Osteocyte (in vitro differentiated cells): ENCODE measurements at places on chromosomes 11 and 22. TPM values are rescaled to one million over a fixed set of nuclear protein-coding genes. Genes with fewer than 3 reads are reported as not detected.

DNA sequence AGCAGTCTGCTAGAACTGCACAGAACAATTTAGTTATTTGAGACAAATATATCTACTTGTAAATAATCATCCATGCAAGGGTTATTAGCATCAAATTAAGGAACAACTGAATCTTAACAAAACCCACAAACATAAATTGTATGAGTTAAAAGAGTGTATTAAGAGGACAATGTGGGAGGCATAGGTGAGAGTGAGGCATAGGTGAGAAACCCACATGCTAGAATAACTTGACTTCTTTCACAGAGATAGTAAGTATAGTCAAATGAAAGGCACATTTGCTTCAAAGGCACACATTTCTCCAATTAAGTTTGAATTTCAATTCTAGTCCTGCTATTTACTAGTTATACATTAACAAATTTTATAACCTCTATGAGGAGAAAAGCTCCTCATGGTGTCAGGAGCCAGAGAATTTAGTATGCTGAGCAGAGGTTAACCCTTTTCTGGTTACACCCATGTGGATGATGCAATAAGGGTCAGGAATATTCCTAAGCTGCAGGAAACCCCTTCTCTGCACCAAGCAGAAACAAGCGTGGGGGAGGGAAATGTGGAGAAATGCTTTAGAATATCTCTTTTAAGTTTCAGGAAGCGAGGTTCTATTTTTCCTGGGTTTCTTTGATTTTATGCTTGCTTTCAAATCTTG lies 264.2 kb downstream of the GRM5 start:
- no peaks in the 10 kb centered on the region for H3K27me3 ChIP-seq
- DNase-seq = no peak
- H3K36me3 ChIP-seq = no peaks in the 10 kb centered on the region
- H3K4me1 ChIP-seq = no peaks in the 10 kb centered on the region
- no peak overlapping the region for H3K4me3 ChIP-seq
- no peak overlapping the region for H3K27ac ChIP-seq

- DNase-seq = no peak
- no peak overlapping the region for H3K4me3 ChIP-seq
- peaks cover 18% of the 10 kb centered on the region for H3K4me1 ChIP-seq
- H3K27ac ChIP-seq = no peak overlapping the region
- H3K27me3 ChIP-seq = no peaks in the 10 kb centered on the region
Measured at GRCh38 chr11:72764503-72764902, 12.3 kb upstream of the ARAP1 start.

- H3K36me3 ChIP-seq = no peaks in the 10 kb centered on the region
- H3K27ac ChIP-seq = no peak overlapping the region
- DNase-seq = no peak
- peaks cover 74% of the 10 kb centered on the region for H3K27me3 ChIP-seq
- H3K4me1 ChIP-seq = no peaks in the 10 kb centered on the region
- H3K4me3 ChIP-seq = no peak overlapping the region
Measured at GRCh38 chr11:93238956-93239355, 41.2 kb upstream of the SLC36A4 start.

- H3K4me3 ChIP-seq = no peak overlapping the region
- H3K27me3 ChIP-seq = no peaks in the 10 kb centered on the region
- DNase-seq = no peak
- no peak overlapping the region for H3K27ac ChIP-seq
- H3K4me1 ChIP-seq = peaks cover 12% of the 10 kb centered on the region
Measured at GRCh38 chr11:65366340-65366773, 11.8 kb downstream of the TIGD3 start.

Gene NCAM1
- total RNA-seq = 1.9 and 2.2 TPM in 2 replicates

- no peaks in the 10 kb centered on the region for H3K27me3 ChIP-seq
- no peaks in the 10 kb centered on the region for H3K36me3 ChIP-seq
- no peak overlapping the region for H3K4me3 ChIP-seq
- no peak for DNase-seq
Measured at GRCh38 chr11:40104941-40105550, 1354.4 kb downstream of the LRRC4C start.

GRCh38 chr11:74877132-74877531 lies 71.8 kb downstream of the XRRA1 start:
- H3K27ac ChIP-seq = no peak overlapping the region
- H3K4me1 ChIP-seq = no peaks in the 10 kb centered on the region
- H3K36me3 ChIP-seq = peaks cover 38% of the 10 kb centered on the region
- DNase-seq = no peak
- no peak overlapping the region for H3K4me3 ChIP-seq
